ENCODE measurements at places on chromosomes 7 and 10.

DNA sequence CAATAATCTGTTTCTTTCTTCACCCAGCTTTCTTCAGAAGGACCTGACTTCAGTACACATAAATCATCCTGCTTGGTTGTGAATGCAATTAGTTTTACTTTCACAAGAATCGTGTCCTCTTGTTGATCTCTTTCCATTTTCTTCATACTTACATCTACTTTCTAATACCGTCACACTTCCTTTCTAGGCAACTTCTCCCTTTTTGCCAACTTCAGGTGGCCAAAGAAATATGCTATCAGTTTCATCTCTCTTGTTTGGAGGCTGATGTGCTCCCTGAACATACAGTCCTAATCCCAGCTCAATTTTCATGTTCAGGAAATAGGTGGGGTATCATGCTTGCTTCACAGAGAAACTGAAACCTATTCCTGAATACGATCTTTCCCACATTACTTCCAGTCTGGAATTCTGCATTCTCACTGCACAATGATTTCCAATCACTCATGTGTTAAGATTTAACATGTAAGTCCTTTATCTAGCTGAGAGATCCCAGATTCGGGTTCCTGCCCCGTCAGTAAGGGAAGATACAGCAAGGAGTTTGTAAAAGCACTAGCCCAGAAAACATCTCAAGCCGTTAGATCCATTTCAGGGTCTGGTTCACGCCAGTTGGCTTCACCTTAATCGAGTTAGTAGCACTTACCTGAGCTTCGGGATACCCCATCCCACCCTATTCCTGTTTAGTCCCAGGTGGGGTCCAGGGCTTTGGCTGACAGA lies 994 bp downstream of the SLC25A28 start:
- DNase-seq, result no peak

DNA sequence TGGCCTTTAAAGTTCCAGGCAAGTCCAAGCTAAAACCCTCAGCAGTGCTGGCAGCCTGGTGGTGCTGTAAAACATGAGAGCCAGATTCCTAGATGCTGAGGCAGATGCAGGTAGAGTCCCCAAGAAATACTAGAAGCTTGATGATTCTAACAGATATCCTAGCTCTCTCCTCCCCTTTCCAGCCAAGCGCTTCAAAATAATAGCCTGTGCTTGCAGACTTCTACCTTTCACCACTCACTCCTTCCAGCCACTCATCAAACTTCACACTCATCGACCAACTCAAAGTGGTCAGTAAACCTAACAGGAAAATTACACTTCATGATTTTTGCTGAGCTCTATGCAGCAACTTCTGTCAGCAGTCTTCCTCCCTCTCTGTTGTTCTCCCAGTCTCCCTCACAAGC lies 50.2 kb downstream of the LMBR1 start:
- DNase-seq, result no peak

DNA sequence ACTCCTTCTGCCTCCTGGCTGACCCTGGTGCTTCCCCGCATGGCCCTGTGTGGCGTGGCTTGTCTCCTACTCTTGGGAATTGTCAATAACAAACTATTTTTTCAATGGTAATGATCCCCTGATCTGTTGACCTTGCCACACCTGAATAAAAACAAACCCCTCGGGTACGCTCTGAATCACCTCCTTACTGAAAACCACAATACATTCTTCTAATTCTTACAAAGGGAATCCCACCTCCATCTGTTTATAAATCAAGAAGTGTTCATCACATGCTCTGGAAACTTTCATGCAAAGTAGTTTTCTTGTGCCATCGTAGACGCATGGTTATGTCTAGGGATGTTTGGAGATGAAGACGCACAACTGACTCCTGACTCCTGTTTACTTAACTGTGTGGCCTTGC lies 245.8 kb downstream of the FRMD4A start:
- no peak for DNase-seq

GRCh38 chr7:95545007-95545615 lies 51.2 kb downstream of the PDK4 start:
- DNase-seq, result no peak

DNA sequence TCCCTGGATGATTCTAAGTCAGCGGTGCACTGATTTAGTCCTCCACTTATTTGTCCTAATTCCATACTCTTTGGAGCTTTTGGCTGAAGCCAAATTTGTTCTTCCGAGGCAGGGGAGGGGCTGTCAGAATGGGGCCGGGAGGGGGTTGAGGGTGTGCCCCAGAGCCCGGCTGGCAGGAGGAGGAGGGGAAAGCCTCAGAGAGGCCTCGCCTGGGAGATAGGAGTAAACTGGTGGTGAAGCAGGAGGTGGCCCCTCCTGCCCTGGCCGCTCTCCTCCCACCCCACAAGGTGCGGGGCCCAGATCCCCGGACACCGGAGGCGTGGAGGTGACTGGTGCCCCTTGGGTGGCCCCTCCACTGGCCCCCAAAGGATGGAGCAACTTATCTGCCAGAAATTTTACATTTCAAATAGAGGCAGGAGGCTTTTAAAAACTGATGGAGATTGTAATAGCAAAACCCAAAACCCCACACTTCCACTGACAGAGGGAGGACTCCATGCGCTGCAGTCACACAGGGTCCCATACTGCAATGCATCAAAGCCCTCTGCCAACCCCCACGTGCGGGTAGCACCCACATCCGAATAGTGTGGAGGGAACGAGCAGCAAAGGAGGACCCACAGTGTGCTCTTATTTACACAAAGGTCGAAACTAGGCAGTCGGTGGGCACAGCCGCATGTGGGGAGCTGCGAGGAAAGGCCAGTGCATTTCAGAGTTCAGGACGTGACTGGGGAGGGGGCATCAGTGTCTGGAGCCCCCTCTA lies 61.9 kb downstream of the CAMK2B start:
- DNase-seq, result no peak

DNA sequence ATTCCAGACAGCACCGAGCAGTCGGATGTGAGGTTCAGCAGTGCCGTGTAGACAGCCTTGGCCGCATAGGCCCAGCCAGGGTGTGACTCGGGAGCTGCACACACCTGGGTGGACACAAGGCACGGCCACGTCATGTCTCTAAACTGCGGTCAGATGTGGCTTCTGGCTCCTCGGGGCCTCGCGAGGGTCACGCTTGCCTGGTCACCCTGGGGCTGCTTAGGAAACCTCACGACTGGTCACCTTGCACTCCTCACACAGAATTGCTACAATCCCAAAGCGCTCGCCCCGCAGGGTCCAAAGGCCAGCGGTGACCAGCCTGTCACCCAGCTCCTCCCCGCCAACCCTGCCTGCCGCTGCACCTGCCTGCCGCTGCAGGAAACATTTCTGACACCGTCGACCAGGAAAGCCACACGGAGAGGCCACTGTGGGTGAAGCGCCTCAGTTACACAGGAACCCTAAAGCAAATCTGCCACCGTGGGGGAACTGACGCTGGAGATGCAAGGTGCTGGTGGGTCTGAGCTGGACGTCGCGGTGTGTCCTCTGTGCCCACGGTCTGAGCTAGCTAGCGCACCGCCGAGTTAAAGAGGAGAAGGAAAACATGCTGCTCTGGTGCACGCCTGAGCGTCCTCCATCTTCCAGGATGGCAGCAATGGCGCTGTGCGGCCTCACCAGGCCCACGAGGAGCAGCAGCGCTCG lies 5.0 kb downstream of the GPER1 start:
- no peak for DNase-seq

- DNase-seq, result no peak
These were observed 59.0 kb upstream of the HABP2 start for GRCh38 chr10:113493882-113494301.

Data from activated naive CD4-positive, alpha-beta T cell treated with anti-CD3 and anti-CD28 coated beads, Interleukin-2, amount 50 U/mL, for 72 hours (primary cell).